ENCODE measurements at places on chromosomes 12 and 14. TPM values are rescaled to one million over a fixed set of nuclear protein-coding genes. Genes with fewer than 3 reads are reported as not detected.

Gene KLRC1
- not detected for total RNA-seq

Gene KIF26A
- total RNA-seq = 0.09 TPM

Gene GRIP1
- total RNA-seq = not detected

Gene WNT5B
- 238 TPM for total RNA-seq

Gene DLGAP5
- 20.0 TPM for total RNA-seq

DNA sequence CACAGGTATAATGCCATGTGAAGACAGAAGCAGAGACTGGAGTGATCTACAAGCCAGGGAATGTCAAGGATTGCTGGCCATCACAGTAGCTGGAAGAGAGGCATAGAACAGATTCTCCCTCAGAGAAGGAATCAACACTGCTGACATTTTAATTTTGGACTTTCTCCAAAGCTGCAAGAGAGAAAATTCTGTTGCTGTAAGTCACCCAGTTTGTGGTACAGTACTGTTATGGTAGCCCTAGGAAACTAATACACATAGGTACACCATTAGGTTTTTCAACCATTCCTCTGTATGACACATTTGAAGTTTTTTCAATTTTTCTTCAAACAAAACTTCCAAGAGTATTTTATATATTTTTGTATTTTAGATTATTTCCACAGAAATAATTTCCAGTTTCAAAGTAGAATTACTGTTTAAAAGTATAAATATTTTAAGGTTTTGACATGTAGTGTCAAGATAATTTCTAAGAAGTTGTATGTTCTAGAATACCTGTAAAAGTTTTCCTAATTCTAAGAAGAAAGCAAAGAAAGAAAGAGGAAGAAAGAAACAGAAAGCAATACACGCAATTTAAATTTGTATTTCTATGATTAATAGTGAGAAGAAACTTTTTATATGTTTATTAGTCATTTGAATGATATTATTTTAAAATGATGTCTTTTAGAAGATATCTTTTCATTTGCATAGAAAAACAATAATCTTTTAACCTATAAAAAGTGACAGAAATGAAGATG lies 64.9 kb upstream of the CATSPERB start:
- H3K36me3 ChIP-seq = no peaks in the 10 kb centered on the region
- no peak overlapping the region for H3K27ac ChIP-seq
- no peak overlapping the region for H3K4me3 ChIP-seq
- peak; percentile 10 for DNase-seq

- H3K4me1 ChIP-seq = peaks cover 22% of the 10 kb centered on the region
- no peaks in the 10 kb centered on the region for H3K36me3 ChIP-seq
- peak; percentile 45 for DNase-seq
- H3K4me3 ChIP-seq = peak overlapping the region; percentile 86
- no peak overlapping the region for H3K27ac ChIP-seq
Measured at GRCh38 chr14:64983439-64984310, 3.0 kb upstream of the FNTB start.

DNA sequence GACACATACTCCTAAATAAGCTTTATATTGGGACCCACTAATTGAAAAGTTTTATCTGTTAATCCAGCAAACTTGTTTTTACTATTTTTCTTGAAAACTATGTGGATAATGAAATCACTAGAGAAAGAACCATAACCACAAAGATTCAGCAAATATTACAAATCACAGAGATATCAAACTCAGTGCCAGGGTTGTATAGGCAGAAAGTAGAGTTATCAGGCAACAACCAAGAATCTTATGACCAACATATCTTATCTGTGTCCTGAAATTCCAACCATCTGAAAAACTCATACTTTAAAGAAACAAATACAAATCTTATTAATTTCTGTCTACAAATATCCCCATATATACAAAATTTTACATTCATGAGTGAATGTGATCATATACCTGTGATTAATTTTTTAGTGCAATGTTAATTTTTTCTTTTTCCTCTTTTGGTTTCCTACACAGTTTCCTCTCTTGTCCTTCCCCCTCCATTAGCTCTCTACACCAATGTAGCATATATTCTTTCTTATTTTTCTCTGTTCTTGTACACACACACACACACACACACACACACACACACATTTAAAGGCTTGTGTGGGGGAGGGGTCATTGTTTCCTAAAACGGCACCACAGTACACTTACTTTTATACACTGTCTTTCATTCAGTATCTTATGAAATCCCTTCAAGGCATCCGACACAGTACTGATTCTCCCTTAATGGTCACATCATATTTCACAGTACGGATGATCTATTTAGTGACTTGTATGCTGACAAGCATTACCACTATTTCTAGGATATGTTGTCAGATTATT lies 18.6 kb downstream of the AMN1 start:
- no peak overlapping the region for H3K4me3 ChIP-seq
- H3K27me3 ChIP-seq = peaks cover 2% of the 10 kb centered on the region
- no peaks in the 10 kb centered on the region for H3K4me1 ChIP-seq
- DNase-seq = no peak
- no peak overlapping the region for H3K27ac ChIP-seq
- peaks cover 20% of the 10 kb centered on the region for H3K36me3 ChIP-seq

- DNase-seq = no peak
Measured at GRCh38 chr12:62434494-62435302, 31.9 kb upstream of the MON2 start.

DNA sequence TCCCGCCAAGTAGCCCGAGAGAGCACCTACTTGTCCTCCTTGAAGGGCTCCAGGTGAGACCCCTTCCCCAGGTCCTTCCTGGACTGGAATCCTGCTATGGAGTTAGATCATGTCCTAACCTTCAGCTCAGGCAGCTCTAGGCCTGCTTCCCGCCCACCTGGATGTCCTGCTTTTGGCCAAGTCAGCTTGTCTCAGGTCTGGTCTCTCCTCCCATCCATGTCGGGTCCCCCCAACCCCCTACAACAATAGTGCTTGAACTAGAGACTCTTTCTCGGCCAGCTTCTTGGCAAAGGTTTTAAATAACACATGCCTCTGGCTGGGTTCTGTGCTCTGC lies 3.6 kb downstream of the NAB2 start:
- peak overlapping the region; percentile 92 for H3K27ac ChIP-seq
- DNase-seq = no peak
- peaks cover 25% of the 10 kb centered on the region for H3K27me3 ChIP-seq
- H3K4me3 ChIP-seq = peak overlapping the region; percentile 96
- H3K4me1 ChIP-seq = peaks cover 77% of the 10 kb centered on the region

DNA sequence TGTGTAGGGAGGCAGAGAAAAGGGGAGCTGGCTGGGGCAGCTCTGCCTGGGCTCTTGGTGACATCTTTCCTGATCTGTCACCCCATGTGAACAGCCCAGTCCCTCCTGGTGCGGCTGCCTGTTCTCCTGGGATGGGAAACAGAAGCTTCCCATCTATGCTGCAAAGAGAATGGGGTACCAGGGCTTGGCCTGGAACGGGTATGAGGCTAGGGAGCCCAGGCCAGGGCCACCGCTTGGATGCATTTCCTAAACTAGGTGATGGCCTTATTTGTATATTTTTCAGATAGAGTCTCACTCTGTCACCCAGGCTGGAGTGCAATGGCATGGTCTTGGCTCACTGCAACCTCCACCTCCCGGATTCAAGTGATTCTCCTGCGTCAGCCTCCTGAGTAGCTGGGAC lies 48.6 kb upstream of the PRMT8 start:
- no peaks in the 10 kb centered on the region for H3K36me3 ChIP-seq
- H3K27me3 ChIP-seq = peaks cover 53% of the 10 kb centered on the region
- H3K4me3 ChIP-seq = no peak overlapping the region
- H3K27ac ChIP-seq = no peak overlapping the region
- DNase-seq = no peak

GRCh38 chr14:24996930-24997725 lies 52.8 kb downstream of the STXBP6 start:
- no peak overlapping the region for H3K27ac ChIP-seq
- H3K4me3 ChIP-seq = no peak overlapping the region
- 0 out of 2 replicates have a peak, but pooled peaks cover 8% of the 10 kb centered on the region for H3K36me3 ChIP-seq
- no peaks in the 10 kb centered on the region for H3K27me3 ChIP-seq
- peaks cover 27% of the 10 kb centered on the region for H3K4me1 ChIP-seq
